Ascending aorta (tissue), 2 donors: ENCODE measurements at places on chromosomes 11 and 22.

DNA sequence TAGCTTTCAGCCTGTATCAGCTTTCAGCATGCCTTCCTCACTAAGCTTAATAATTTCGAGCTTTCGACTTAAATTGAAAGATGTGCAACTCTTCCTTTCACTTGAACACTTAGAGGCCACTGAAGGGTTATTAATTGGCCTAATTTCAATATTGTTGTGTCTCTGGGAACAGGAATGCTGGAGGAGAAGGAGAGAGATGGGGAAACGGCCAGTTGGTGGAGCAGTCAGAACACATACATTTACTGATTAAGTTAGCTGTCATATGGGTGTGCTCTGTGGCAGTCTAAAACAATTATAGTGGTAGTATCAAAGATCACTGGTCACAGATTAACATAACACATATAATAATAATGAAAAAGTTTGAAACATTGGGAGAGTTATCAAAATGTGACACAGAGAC lies 106.2 kb downstream of the LRRC32 start:
- no peaks in the 10 kb centered on the region for H3K27me3 ChIP-seq
- no peak for DNase-seq
- H3K4me3 ChIP-seq: no peak overlapping the region
- no peaks in the 10 kb centered on the region for H3K4me1 ChIP-seq

DNA sequence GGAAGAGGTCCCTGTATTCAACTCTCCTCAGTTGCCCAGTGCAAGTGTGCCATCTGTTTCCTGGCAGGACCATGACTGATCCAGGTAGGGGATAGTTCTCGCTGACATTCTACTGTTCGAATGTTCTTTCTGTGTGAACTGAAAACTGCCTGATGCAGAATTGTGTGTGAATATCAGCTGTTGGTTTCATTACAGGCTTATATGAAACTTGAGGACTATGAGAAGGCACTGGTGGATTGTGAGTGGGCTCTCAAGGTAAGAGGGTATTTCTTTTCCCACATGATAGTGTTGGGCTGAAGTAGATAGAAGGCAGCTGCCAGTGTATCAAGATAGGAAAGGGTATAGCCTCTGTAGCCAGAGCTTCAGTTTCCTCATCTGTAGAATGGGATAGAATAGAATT lies 15.3 kb downstream of the TTC12 start:
- no peak overlapping the region for H3K4me3 ChIP-seq
- H3K36me3 ChIP-seq: peaks cover 59% of the 10 kb centered on the region
- no peaks in the 10 kb centered on the region for H3K4me1 ChIP-seq

DNA sequence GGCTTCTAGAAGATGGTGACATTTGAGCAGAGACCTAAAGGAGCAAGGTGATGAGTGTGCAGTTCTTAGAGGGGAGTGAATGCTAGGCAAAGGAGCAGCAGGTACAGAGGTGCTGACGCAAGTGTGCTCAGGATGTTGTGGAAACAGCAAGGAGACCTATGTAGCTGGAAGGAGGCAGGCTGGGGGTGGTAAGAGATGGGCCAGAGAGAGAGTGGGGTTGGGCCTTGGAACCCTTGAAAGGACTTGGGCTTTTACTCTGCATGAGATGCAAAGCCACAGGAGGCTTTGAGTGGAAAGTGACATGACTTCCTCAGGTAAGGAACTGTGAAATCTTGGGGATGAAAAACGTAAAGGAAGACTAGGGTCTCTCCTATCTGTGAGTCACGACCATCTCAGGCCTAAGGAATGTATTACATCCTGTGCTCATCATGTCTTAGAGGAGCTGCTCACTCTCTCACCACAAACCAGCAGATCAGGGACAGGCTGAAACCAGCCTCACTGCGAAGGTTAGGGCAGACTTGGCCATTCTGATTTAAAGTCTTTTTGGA lies 65.4 kb downstream of the MICAL2 start:
- H3K4me1 ChIP-seq: peaks cover 14% of the 10 kb centered on the region
- DNase-seq: no peak
- H3K27me3 ChIP-seq: no peaks in the 10 kb centered on the region

GRCh38 chr22:40425082-40425481 lies 54.7 kb downstream of the SGSM3 start:
- H3K36me3 ChIP-seq: peaks cover 89% of the 10 kb centered on the region
- no peak overlapping the region for H3K4me3 ChIP-seq
- H3K4me1 ChIP-seq: no peaks in the 10 kb centered on the region
- no peak overlapping the region for H3K27ac ChIP-seq

DNA sequence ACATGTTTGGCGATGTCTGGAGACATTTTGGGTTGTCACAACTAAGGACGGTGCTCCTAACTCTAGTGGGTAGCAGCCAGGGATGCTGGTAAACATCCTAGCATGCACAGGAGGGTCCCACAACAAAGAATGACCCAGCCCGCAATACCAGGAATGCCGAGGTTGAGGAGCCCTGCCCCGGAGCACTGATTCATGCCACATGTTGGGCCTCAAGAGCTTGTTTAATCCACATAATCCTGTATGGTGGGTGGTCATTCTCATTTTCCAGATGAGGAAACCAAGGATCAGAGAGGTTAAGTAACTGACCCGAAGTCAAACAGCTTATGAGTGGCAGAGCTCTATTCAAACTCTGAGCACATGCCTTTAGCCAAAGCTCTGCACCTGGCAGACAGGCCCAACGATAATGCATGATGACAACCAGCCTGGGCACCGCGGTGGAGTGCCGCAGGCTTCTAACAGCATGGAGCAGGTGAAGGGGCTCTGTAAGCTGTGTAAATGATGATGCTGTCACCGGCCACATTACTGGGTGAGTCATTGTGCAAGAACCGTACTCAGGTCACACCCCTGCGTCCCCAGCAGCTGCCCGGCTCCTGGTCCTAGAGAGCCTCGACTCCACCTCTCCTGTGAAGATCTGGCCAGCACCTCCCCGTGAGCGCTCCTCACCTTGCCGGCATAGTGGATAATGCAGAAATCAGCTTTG lies 58.6 kb downstream of the APOL1 start:
- no peaks in the 10 kb centered on the region for H3K27me3 ChIP-seq
- peak overlapping the region; percentile 42 for H3K27ac ChIP-seq

GRCh38 chr22:24563246-24563645 lies 7.4 kb downstream of the SNRPD3 start:
- no peak overlapping the region for H3K4me3 ChIP-seq
- no peaks in the 10 kb centered on the region for H3K27me3 ChIP-seq
- H3K4me1 ChIP-seq: peaks cover 3% of the 10 kb centered on the region
- no peak overlapping the region for H3K27ac ChIP-seq
- no peak for DNase-seq

DNA sequence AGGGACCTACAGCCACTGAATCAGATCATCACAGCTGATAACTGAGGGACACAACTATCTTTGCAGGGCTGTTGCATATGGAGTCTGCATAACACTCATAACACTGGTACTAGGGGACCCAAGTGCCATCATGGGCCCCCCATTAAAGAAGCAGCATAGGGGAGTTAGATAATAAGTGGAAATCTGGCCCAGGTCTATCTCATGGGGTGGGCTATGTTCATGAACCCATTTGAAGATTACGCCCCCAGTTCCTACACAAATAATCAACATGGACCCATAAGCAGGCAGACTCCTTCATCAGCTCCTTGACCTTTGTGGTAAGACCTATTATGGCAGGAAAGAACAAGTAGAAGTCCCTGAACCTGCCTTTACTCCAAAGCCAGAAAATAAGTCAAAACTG lies 48.8 kb downstream of the ASCL2 start:
- no peak overlapping the region for H3K4me3 ChIP-seq
- no peak for DNase-seq
- no peaks in the 10 kb centered on the region for H3K27me3 ChIP-seq
- H3K4me1 ChIP-seq: no peaks in the 10 kb centered on the region

DNA sequence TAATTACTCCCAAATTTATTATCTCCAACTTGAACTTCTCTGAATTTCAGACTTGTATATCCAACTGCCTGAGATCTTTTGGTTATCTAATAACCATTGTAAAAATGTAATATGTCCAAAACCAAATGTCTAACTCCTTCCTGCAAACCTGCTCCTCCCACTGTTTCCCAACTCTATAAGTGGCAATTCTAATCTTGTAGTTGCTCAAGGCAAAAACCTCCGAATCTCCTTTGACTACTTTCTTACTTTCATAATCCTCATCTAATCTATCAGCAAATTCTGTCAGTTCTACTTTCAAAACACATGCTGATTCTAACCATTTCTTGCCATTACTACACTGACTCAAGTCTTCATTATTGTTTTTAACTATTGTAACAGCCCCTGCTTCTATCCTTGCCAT lies 55.7 kb downstream of the FAM168A start:
- no peak for DNase-seq
- H3K4me1 ChIP-seq: no peaks in the 10 kb centered on the region
- H3K36me3 ChIP-seq: no peaks in the 10 kb centered on the region
- no peak overlapping the region for H3K27ac ChIP-seq
- no peaks in the 10 kb centered on the region for H3K27me3 ChIP-seq

DNA sequence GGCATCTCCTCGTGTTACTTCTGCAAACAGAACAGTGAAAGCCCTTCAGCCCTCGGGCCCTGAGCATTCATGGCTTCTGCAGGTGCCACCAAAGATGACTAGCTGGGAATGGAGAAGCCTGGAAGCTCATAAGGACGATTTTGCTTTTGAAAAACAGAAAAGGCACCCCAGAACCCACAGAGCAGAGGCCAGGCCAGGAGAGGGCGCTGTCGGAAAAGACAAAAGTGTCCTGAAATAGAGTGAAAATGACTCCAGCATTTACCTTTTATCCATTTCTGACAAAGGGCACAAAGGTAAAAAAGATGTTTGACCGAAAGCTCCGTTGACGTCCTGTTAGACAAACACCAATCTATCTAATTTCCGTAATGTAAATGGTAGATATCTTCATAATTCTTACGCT lies 37.6 kb downstream of the ZNF195 start:
- no peak for DNase-seq
- H3K36me3 ChIP-seq: no peaks in the 10 kb centered on the region
- no peaks in the 10 kb centered on the region for H3K4me1 ChIP-seq
- no peak overlapping the region for H3K4me3 ChIP-seq

- DNase-seq: no peak
- H3K27ac ChIP-seq: no peak overlapping the region
- H3K4me1 ChIP-seq: no peaks in the 10 kb centered on the region
- H3K4me3 ChIP-seq: no peak overlapping the region
- H3K27me3 ChIP-seq: no peaks in the 10 kb centered on the region
These were observed 1047.7 kb downstream of the BRD1 start for GRCh38 chr22:48779661-48780596.

DNA sequence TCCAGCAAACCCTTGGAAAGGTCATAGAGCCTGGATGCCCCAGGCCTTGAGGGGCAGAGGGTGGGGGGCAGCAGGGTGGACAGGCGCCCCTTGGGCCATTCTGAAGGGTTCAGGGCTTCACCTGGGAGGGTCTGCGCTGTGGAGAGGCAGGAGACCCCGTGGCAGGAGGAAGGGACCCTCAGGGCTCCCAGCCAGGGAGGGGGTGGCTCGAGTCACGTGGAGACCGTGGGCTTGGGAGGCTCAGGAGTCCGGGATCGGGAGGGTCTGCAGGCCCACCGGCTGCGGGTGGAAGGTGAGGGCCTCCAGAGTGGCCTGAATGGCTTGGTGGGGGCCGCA lies 48.5 kb upstream of the A4GALT start:
- no peaks in the 10 kb centered on the region for H3K4me1 ChIP-seq
- no peak for DNase-seq
- H3K36me3 ChIP-seq: no peaks in the 10 kb centered on the region
- H3K27ac ChIP-seq: no peak overlapping the region

DNA sequence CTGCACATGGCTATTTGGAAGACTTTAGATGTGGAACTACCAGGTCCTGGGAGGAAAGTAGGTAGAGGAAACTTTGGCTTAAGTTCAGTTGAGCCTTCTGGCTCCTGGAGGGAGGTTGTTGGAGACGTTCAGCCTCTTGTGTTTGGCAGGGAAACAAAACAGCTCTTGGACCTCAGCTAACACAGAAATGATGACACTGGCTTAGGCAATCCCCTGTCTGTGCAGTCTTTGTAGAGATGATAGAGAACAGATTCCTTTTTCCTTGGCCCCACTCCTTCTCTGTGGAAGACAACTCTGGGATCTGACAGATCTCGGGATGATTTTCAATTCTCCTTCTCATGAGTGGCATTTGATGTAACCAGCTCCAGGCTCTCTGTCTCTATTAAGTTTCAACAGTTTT lies 428.5 kb downstream of the TMEM135 start:
- H3K27ac ChIP-seq: no peak overlapping the region
- H3K36me3 ChIP-seq: no peaks in the 10 kb centered on the region
- H3K4me3 ChIP-seq: no peak overlapping the region
- no peaks in the 10 kb centered on the region for H3K27me3 ChIP-seq

DNA sequence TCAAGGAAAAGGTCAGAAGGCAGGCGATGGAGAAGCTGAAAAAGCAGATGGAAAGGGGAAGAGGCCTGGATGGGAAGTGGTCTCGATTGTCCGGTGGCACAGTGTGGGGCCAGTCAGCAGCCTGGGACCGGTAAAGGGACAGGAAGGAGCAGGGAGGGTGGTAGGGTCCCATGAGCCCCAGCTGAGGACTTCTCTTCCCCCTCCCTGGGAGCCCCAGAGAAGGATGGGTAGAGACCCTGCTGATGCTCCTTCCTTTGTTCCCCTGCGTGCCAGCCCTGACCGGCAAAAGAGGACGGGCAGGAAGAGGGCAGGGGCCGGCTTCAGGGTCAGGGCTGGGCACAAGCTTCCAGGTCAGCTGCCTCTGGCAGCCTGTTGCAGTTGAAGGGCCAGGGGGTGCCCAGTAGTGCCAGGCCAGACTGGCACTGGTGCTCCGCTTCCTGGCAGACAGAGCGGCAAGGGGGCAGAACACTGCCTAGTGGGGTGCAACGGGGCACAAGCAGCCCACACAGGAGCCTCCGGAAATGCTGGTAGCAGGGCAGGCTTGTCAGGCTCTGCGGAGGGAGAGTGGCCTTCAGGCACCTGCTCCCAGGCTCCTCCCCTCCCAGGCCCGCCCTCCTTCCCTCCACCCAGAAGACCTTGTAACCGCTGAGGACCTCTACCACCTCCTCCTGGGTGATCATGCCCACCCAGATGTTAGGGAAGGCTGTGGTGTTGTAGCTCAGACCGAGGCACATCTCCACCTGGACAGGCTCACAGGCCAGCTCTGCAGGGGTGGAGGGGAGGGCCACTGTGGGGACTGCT lies 739 bp upstream of the C1QTNF5 start:
- no peak for DNase-seq
- peaks cover 26% of the 10 kb centered on the region for H3K4me1 ChIP-seq
- H3K4me3 ChIP-seq: peak overlapping the region; percentile 66
- no peaks in the 10 kb centered on the region for H3K27me3 ChIP-seq
- H3K27ac ChIP-seq: peak overlapping the region; percentile 88
- H3K36me3 ChIP-seq: no peaks in the 10 kb centered on the region

GRCh38 chr22:45584121-45584570 lies 81.5 kb downstream of the FBLN1 start:
- H3K4me1 ChIP-seq: no peaks in the 10 kb centered on the region
- H3K4me3 ChIP-seq: no peak overlapping the region
- H3K36me3 ChIP-seq: peaks cover under 1% of the 10 kb centered on the region
